ENCODE measurements at places on chromosomes 11 and 22.

DNA sequence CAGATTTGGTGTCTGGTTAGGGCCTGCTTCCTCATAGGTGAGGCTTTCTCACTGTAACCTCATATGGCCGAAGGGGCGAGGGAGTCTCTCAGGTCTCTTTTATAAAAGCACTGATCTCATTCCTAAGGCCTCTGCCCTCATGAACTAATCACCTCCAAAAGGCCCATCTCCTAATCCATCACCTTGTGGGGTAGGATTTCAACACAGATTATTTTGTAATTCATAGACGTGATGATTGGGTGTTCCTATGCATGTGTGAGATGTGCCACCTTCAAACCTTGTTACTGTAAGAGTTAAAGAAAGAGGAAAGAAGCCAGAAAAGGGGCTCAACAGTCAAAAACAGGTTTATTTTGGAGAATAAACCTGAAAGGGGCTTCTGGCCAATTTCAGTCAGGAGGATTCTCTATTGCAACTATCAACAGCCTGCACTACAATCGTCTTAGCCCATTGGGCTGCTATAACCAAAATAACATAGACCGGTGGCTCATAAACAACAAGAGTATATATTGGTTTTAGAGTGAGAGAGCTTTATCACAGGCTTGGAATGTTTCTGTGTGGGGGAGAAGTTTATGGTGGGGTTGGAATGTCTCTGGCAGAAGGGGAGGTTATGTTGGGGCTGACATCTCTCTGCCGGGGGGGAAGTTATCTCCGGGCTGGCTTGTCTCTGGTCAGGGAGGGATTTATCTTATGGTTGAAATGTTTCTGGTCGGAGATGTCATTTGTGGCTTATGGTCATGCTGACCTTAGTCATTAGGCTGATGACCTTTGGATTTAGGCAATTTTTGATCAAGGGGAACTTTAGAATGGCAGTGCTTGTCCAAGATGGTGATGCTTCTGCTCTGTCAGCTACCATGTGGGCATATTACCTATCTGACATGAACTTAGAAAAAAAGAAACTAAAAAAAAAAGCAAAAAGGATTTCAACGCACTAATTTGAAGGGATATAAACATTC is 35.1 kb downstream of the CSF2RB start:
- no peak for DNase-seq

GRCh38 chr22:29734838-29735237 is 15.0 kb downstream of the CABP7 start:
- DNase-seq = no peak

DNA sequence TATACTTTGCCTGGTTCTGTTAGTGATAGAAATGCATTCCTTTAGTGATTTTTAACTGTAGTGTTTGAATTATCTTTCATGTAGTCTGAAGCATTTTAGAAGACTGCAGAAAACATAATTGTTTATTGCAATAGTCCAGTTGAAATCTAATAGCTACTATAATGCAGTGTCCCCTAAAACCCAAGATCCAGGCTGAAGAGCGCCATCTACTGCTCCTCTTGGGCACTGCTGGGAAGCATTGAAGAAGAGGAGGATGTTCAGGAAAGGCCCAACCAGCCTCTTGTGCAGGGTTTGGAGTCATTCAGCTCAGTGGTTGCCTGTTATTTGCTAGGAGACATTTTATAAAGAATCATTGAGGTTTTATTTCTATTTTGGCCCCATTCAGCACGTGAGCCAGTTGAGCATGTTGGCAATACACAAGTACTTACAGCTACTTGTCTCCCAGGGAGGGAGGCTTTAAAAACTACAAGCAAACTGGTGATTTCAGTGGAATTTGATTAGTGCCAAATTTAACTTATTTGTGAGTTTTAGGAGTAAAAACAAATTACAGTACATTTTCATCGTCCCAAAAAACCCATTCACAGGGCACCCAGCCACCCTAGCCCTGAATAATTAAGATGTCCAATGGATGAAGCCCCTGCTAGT is 74.9 kb upstream of the HORMAD2 start:
- peak; percentile 11 for DNase-seq

- DNase-seq = peak; percentile 49
Observed at GRCh38 chr22:32644252-32645100, 157.0 kb upstream of the TIMP3 start.

GRCh38 chr11:8744423-8744822 is 61.8 kb downstream of the RPL27A start:
- DNase-seq = no peak
